ENCODE measurements at places on chromosomes 3 and 15. TPM values are rescaled to one million over a fixed set of nuclear protein-coding genes. Genes with fewer than 3 reads are reported as not detected.

ARGFX gene
- not detected for total RNA-seq

NGRN gene
- 34.7 TPM for total RNA-seq

PLA2G4D gene
- not detected for total RNA-seq

ITIH3 gene
- total RNA-seq = not detected

CHRNA7 gene
- total RNA-seq = 0.32 TPM

MEGF11 gene
- not detected for total RNA-seq

MRPL46 gene
- total RNA-seq = 32.4 TPM

UROC1 gene
- not detected for total RNA-seq

ZPLD1 gene
- total RNA-seq = not detected
